ENCODE measurements at places on chromosomes 7 and 10. TPM values are rescaled to one million over a fixed set of nuclear protein-coding genes. Genes with fewer than 3 reads are reported as not detected.

GIMAP2 gene
- polyA plus RNA-seq, result 7.9 TPM

CPN1 gene
- 3.2 TPM for polyA plus RNA-seq

GJD4 gene
- polyA plus RNA-seq, result 0.17 TPM

EXOC4 gene
- 68.1 TPM for polyA plus RNA-seq

ANKRD30A gene
- polyA plus RNA-seq, result not detected

KEL gene
- 2.1 TPM for polyA plus RNA-seq

ANLN gene
- 34.8 TPM for polyA plus RNA-seq

OPN1SW gene
- 1.0 TPM for polyA plus RNA-seq

AGAP5 gene
- 14.8 TPM for polyA plus RNA-seq

ADRA2A gene
- polyA plus RNA-seq, result 2.5 TPM

GRIFIN gene
- polyA plus RNA-seq, result not detected

COBL gene
- polyA plus RNA-seq, result 26.0 TPM

AP1S1 gene
- 63.4 TPM for polyA plus RNA-seq

LDB3 gene
- polyA plus RNA-seq, result 1.9 TPM

NPSR1 gene
- not detected for polyA plus RNA-seq

TMEM273 gene
- 2.1 TPM for polyA plus RNA-seq

Data from renal cortex interstitium (tissue), 15 donors.